Smooth muscle cell of the pulmonary artery (primary cell): ENCODE measurements at places on chromosomes 5 and 9. TPM values are rescaled to one million over a fixed set of nuclear protein-coding genes. Genes with fewer than 3 reads are reported as not detected.

ZNF879 gene
- total RNA-seq, result 4.1 and 4.6 TPM in 2 replicates

PCDHGA1 gene
- total RNA-seq, result 1.2 and 1.4 TPM in 2 replicates

IGFBPL1 gene
- 0.20 TPM in 1 of 2 replicates, not detected in the other for total RNA-seq

URM1 gene
- total RNA-seq, result 47.5 and 47.8 TPM in 2 replicates

CPLANE1 gene
- 20.9 and 23.0 TPM in 2 replicates for total RNA-seq

HTR4 gene
- 0.07 and 3.3 TPM in 2 replicates for total RNA-seq

FOXD4 gene
- 0.13 and 0.17 TPM in 2 replicates for total RNA-seq

BTNL3 gene
- total RNA-seq, result not detected in 2 replicates

SPEF2 gene
- total RNA-seq, result 2.0 and 2.9 TPM in 2 replicates

TRIM36 gene
- total RNA-seq, result 0.13 TPM in 2 replicates

PTPRD gene
- total RNA-seq, result 5.0 and 17.2 TPM in 2 replicates

CAVIN4 gene
- total RNA-seq, result 1.6 TPM in 2 replicates

C9 gene
- not detected in 2 replicates for total RNA-seq

FAM53C gene
- total RNA-seq, result 26.6 and 28.0 TPM in 2 replicates

TBCA gene
- total RNA-seq, result 55.0 and 63.1 TPM in 2 replicates

GAPT gene
- not detected in 2 replicates for total RNA-seq

SPATA31E1 gene
- not detected in 2 replicates for total RNA-seq

STING1 gene
- total RNA-seq, result 58.8 and 76.5 TPM in 2 replicates

NUTM2G gene
- not detected in 2 replicates for total RNA-seq

SUSD3 gene
- 0.36 TPM in 1 of 2 replicates, not detected in the other for total RNA-seq

TMEM38B gene
- total RNA-seq, result 13.4 and 17.7 TPM in 2 replicates

RUSC2 gene
- 31.5 and 40.1 TPM in 2 replicates for total RNA-seq

ORM2 gene
- total RNA-seq, result not detected in 2 replicates

LECT2 gene
- not detected in 2 replicates for total RNA-seq

IFNK gene
- total RNA-seq, result not detected in 2 replicates
